ENCODE measurements at places on chromosomes 1 and 21. TPM values are rescaled to one million over a fixed set of nuclear protein-coding genes. Genes with fewer than 3 reads are reported as not detected.

TMOD4 gene
- not detected for polyA plus RNA-seq

NBPF6 gene
- polyA plus RNA-seq, result not detected

PATJ gene
- polyA plus RNA-seq, result 23.2 TPM

GOLT1A gene
- polyA plus RNA-seq, result 199 TPM

ASCL5 gene
- not detected for polyA plus RNA-seq

PTPRF gene
- 2.9 TPM for polyA plus RNA-seq

ANKRD65 gene
- polyA plus RNA-seq, result not detected

SPRR2F gene
- not detected for polyA plus RNA-seq

ZNF669 gene
- polyA plus RNA-seq, result not detected

PBX1 gene
- 12.4 TPM for polyA plus RNA-seq

ZNF362 gene
- polyA plus RNA-seq, result 1.9 TPM

SNRPE gene
- 461 TPM for polyA plus RNA-seq

RRP15 gene
- 28.0 TPM for polyA plus RNA-seq

HTR6 gene
- polyA plus RNA-seq, result not detected

FMO4 gene
- polyA plus RNA-seq, result not detected

AUNIP gene
- polyA plus RNA-seq, result not detected

GUCA2B gene
- polyA plus RNA-seq, result not detected

FAM131C gene
- 1.3 TPM for polyA plus RNA-seq

ANGPTL1 gene
- 0.52 TPM for polyA plus RNA-seq

SRGAP2C gene
- polyA plus RNA-seq, result 27.4 TPM

S100PBP gene
- polyA plus RNA-seq, result 16.2 TPM

KCND3 gene
- 48.9 TPM for polyA plus RNA-seq

FMO2 gene
- polyA plus RNA-seq, result 0.34 TPM

MAD2L2 gene
- 13.7 TPM for polyA plus RNA-seq

HSPG2 gene
- polyA plus RNA-seq, result not detected

SLFNL1 gene
- 0.26 TPM for polyA plus RNA-seq

ID3 gene
- 1.3 TPM for polyA plus RNA-seq

RIMKLA gene
- polyA plus RNA-seq, result 4.9 TPM

CASQ2 gene
- polyA plus RNA-seq, result 204 TPM

LCA5L gene
- 1.5 TPM for polyA plus RNA-seq

CLCNKA gene
- polyA plus RNA-seq, result not detected

CCDC185 gene
- not detected for polyA plus RNA-seq

BROX gene
- 34.6 TPM for polyA plus RNA-seq

MMEL1 gene
- polyA plus RNA-seq, result not detected

EFCAB14 gene
- 17.9 TPM for polyA plus RNA-seq

NES gene
- 2.3 TPM for polyA plus RNA-seq

RNF220 gene
- polyA plus RNA-seq, result 10.3 TPM

SNX7 gene
- polyA plus RNA-seq, result 8.0 TPM

ADGRL2 gene
- polyA plus RNA-seq, result 45.7 TPM
